ACHN (cell line): ENCODE measurements at places on chromosomes 12 and 14.

- DNase-seq: no peak
These were observed 22.1 kb upstream of the AQP2 start for GRCh38 chr12:49928471-49928870.

DNA sequence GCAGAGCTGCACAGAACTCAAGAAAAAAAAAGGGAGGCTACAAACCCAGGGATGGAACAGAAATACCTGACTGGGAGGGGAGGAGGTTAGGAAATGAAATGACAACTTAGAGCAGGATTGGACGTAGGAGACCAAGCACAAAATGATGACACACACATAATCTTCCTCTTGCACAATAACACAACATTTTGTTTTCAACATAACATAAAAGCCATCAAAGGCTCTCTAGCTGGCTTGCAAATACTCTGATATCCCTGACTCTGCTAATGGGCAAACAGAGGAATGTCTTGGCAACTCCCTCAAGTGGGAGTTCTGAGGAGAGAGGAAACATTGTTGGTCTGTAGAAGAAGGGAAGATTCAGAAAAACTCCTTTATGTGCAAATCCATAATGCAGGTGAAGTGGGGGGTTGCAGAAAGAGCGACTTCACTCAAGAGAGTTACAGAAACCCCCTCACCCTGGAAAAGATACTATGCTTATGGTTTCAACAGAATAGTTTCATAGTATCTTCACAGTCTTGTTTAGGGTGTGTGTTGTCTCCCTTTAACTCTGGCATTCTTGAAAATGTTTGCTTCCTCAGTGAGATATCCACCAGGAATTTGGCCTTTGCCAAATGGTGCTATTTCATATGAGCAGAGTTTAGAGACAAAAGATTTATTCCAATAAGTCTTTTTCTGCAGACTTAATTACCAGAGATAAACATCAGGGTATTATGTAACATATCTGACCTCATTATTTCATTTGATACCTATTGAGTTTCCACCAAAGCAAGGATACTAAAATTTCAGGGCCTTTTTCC is 43.8 kb upstream of the LTBP2 start:
- no peak for DNase-seq

GRCh38 chr14:104131968-104132732 is 6.2 kb upstream of the KIF26A start:
- DNase-seq: no peak

- peak; percentile 60 for DNase-seq
These were observed 100.3 kb downstream of the LIN7A start for GRCh38 chr12:80837342-80837978.

GRCh38 chr12:108563136-108563803 is 874 bp downstream of the ISCU start:
- DNase-seq: peak; percentile 98

GRCh38 chr12:108612788-108613282 is 15.0 kb upstream of the TMEM119 start:
- no peak for DNase-seq

DNA sequence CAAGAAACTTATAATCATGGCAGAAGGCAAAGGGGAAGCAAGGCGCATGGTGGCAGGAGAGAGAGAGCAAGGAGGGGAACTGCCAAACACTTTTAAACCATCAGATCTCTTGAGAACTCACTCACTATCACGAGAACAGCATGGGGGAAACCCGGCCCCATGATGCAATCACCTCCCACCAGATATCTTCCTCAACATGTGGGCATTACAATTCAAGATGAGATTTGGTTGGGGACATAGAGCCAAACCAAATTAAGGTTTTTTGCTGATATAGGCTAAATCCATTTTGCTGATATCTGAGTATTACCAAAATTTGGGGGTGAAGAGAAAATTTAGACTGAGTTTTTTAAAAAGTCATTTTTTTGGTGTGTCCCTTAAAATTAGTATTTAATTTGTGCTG is 54.9 kb upstream of the TMX1 start:
- DNase-seq: no peak

GRCh38 chr12:51019927-51020326 is 6.3 kb downstream of the SLC11A2 start:
- no peak for DNase-seq

- DNase-seq: no peak
These were observed 117.1 kb upstream of the SLC35F4 start for GRCh38 chr14:57982804-57983634.

GRCh38 chr12:9971181-9971580 is at the start of gene CLEC12A:
CLEC12A (plus strand) TSS chr12:9971409; CDS start chr12:9971597, 188 bp downstream.
- no peak for DNase-seq

- no peak for DNase-seq
These were observed 48.5 kb downstream of the ANO4 start for GRCh38 chr12:100843061-100843460.

DNA sequence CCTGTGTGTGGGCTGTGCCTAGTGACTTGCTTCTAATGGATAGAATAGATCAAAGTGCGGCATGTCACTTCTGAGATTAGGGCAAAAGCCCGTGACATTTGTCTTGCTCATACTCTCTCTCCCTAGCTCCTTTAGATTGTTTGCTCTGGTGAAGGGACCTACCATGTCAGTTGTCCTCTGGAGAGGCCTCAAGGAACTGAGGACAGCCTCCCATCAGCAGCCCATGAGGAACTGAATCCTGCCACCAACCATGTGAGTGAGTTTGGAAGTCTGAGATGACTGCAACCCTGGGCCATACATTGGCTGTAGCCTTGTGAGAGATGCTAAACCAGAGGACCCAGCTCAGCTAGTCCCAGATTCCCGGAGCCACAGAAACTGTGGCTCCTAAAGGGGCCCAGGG is 101.6 kb upstream of the ESRRB start:
- DNase-seq: no peak

DNA sequence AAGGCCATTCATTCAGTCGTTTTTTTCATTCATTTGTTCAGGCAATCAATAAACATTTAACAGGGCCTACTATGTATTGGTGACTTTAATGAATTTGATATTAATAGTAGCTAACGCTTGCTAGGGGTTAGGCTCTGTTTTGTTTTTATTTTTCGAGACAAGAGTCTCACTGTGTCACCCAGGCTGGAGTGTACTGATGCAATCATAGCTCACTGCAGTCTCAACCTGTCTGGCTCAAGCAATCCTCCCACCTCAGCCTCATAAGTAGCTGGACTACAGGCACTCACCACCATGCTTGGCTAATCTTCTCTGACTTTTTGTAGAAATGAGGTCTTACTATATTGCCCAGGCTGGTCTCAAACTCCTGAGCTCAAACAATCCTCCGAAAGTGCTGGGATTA is 25.6 kb upstream of the MED13L start:
- no peak for DNase-seq

DNA sequence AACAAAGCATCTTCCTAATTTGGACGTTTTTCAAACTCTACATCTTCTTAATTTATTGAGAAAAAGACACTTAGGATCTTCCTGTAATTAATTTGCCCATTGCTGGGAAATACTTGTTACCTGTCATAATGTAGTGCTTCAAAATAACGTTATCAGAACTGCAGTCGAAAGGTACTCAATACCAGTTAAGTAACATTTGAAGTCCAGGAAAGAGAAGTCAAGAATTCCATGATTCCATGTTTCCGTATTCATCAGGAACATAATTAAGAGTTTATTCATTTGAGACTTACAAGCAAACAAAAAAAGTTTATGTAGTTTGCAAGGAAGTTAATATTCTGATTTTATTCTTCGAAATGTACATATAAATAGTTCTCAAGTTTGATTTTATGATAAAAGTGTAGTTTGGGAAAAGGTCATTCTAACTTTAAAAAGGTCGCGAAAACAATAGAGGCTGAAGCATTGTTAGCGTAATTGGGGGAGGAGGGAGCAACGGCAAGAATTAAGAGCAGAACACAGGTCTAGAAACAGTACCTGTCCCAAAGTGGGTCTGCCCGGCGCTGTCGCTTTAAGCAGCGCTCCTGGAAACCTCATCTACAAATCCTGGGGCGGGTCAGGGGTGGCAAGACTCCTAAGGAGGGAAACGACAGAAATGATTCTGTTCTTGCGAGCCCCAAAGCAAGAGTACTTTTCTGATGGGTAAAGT is 1.2 kb upstream of the KCNMB4 start:
- no peak for DNase-seq

DNA sequence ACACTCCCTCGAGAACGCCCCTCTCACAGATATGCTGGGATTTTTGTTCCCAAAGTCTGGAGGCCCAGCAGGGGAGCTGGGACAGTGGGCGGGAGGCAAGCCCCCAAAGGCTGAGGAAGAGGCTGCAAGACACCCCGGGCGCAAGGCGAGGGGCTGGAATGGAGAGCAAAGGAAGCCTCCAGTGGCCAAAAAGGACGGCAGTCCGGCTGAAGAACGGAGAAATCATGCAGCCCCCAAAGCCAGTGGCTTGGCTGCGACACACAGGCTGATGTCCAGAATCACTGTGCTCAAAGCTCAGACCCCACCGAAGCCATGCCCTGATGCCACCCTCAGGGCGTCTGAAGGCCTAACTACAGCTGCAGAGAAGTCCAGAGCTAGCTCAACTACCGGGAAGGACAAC is 10.9 kb downstream of the CLBA1 start:
- no peak for DNase-seq
